T-helper 2 cell (primary cell): ENCODE measurements at places on chromosomes 7 and 10.

- no peak for DNase-seq
These were observed 81.0 kb downstream of the SORCS1 start for GRCh38 chr10:107083388-107084009.

DNA sequence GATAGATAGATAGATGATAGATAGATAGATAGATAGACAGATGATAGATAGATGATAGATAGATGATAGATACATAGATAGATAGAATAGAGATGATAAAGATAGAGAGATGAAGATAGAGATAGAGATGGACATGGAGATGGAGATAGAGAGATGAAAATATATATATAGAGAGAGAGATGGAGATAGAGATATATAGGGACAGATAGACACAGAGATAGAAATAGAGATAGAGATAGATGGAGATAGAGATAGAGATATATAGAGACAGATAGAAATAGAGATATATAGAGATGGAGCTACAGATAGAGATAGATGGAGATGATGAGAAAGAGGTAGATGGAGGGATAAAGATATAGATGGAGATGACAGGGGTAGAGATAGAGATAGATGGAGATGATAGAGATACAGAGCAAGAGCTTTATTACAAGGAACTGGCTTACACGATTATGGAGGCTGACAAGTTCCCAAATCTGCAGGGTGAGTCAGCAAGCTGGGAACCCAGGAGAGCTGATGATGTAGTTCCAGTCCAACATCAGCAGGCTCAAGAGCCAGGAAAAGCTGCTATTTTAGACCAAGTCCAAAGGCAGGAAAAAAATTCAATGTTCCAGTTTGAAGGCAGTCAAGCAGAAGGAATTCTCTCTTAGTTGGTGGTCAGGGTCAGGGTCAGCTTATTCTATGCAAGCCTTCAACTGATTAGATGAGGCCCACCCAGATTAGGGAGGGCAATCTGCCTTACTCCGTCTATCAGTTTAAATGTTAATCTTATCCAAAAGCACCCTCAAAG is 37.1 kb downstream of the CAV1 start:
- no peak for DNase-seq

- no peak for DNase-seq
These were observed 1.5 kb downstream of the FHIP2A start for GRCh38 chr10:114823077-114823463.

- DNase-seq: no peak
These were observed 115.2 kb upstream of the PITRM1 start for GRCh38 chr10:3287572-3288445.

GRCh38 chr10:6532321-6532720 is 47.8 kb downstream of the PRKCQ start:
- no peak for DNase-seq

GRCh38 chr10:119784340-119785067 is 58.7 kb downstream of the INPP5F start:
- no peak for DNase-seq

DNA sequence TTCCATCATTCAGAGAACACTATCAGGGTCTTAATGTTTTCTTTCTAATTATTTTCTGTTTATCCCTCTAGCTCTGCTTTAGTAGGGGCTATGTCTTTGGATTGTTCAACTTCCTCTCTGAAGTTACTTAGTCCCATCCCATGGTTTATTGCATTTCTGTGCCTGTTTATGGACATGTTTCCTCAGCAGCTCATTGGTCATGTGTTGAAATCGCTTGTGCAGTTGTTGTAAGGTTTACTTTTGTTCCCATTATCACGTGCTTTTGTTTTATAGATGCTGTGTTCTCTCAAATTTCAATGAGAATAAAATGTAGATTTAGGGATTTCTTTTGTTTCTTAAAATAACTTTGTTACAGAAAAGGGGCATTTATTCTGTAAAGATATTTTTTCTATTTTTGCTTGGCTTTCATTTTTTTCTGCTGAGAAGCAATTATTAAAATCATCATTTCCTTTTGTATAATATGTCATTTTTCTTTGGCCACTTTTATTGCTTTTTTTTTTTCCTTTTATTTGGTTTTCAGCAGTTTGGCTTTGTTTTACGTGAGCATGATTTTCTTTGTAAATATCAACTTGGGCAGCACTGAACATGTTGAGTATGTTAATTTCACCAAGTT is 110.9 kb downstream of the CCDC7 start:
- DNase-seq: no peak

GRCh38 chr10:5991708-5992107 is 14.4 kb upstream of the IL15RA start:
- DNase-seq: no peak
